Colonic mucosa (tissue), 4 donors: ENCODE measurements at places on chromosomes 13 and 19. TPM values are rescaled to one million over a fixed set of nuclear protein-coding genes. Genes with fewer than 3 reads are reported as not detected.

Gene ZNF506
- 18.7 TPM for total RNA-seq

GRCh38 chr13:96238241-96238640, 148.3 kb downstream of the HS6ST3 start:
- DNase-seq = no peak

DNA sequence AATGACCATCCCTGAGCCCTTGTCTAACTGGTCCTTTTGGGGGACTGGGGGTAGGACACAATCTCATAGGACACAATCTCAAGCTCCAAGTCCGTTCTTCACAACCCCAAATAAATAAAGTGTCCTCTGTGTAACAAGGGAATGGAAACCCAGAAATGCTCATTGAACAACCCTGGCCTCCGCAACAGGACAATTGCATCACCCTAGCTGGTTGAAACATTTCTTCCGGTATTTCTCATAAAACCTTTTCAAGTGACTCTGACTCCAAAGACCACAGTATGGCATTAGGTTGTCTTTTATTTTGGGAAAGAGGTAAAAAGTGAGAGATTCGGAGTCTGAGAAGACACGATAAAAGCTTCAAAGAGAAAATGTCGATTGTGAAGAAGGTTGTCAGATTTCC, 186.6 kb downstream of the ZNF536 start:
- no peak for DNase-seq

GRCh38 chr19:13888281-13888680, 11.3 kb downstream of the NANOS3 start:
- peak; percentile 89 for DNase-seq

GRCh38 chr19:1648459-1648849, 4.0 kb downstream of the TCF3 start:
- no peak for DNase-seq

Gene CLEC17A
- total RNA-seq = 0.32 TPM

Gene OR7A5
- total RNA-seq = not detected

- DNase-seq = no peak
Measured at GRCh38 chr13:57264965-57265364, 98.0 kb downstream of the PRR20E start.

Gene ZNF20
- total RNA-seq = 3.4 TPM

GRCh38 chr13:22944378-22944777, 236.4 kb upstream of the SGCG start:
- no peak for DNase-seq

GRCh38 chr19:30551271-30551670, 179.1 kb downstream of the ZNF536 start:
- no peak for DNase-seq

- DNase-seq = no peak
Measured at GRCh38 chr13:44153496-44153895, 220.1 kb upstream of the SERP2 start.

- DNase-seq = no peak
Measured at GRCh38 chr13:86892330-86892729, 778.8 kb upstream of the SLITRK5 start.

Gene RELB
- total RNA-seq = 42.4 TPM

Gene ZNF610
- 0.84 TPM for total RNA-seq

DNA sequence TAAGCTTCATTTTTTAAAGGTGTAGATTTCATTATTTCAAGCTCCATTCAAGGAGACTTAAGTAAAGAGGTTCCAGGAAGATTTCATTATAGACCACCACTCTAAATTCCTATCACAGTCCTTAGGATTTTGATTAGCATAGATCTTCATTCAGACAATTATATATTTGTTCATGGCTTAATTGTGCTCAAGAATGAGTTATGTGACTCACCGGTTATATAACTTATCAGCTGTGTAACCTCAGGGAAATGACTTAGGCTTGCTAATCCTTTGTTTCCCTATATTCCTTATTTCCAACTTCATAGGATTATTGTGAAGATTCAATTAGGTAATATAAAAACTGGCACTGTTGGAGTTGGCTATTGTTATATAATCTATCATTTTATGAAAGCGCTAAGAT, 632.8 kb upstream of the SPRY2 start:
- DNase-seq = no peak

GRCh38 chr13:65453982-65454381, 1776.2 kb downstream of the PCDH9 start:
- DNase-seq = no peak

DNA sequence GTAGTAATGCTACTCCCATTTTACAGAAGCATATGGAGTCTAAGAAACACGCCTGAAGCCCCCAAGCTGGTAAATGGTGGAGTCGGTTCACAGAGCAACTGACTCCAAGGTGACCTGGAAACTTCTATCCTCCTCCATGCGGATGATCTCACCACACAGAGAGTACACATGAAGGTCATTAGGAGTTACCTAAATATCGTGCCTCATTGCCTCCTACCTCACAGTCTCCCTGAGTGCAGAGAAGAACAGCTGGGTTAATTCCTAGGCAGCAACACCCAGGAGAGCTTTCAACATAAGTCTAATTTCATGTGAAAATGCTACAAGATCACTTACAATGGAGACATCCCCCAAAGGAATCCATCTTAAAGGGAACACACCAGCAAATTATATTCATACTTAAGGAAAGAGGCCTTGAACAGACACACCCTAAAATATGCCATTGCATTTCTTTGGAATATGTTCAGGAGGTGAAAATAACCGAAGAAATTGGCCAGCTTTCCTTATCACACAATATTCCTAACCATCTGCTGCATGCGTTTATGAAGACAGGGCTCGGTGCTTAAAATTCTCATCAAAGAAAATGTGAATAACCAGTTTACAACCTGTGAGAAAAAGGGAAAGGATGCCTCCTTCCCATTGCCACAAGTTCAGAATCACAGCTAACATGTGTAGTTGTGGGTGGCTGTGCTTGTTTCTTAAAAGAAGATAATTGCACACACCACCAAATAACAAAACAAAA, 203.6 kb upstream of the NBEA start:
- no peak for DNase-seq
